ENCODE measurements at places on chromosomes 16 and 17.

GRCh38 chr17:72751746-72752145 is 340.7 kb downstream of the SLC39A11 start:
- no peak for DNase-seq

DNA sequence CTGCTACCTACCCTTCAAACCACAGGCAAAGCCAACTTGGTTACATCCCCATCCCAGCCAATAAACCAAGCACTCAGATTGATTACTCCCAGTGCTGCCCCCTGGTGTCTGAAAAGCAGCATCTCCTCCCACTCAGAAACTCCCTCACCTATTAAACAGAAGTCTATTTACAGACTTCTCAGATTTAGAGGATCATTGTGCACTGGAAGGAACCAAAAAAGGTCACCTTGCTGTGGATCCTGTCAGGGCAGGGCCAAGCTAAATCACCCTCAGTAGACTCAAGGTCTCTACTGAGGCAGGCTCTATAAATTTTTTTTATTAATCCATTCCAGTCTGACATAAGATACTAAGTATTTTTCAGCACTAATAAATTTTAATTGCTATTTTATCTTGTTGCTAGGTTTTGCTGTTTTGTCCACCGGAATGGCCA is 17.6 kb downstream of the HIGD1B start:
- peak; percentile 48 for DNase-seq

GRCh38 chr16:17753434-17753833 is 282.7 kb upstream of the XYLT1 start:
- DNase-seq, result no peak

DNA sequence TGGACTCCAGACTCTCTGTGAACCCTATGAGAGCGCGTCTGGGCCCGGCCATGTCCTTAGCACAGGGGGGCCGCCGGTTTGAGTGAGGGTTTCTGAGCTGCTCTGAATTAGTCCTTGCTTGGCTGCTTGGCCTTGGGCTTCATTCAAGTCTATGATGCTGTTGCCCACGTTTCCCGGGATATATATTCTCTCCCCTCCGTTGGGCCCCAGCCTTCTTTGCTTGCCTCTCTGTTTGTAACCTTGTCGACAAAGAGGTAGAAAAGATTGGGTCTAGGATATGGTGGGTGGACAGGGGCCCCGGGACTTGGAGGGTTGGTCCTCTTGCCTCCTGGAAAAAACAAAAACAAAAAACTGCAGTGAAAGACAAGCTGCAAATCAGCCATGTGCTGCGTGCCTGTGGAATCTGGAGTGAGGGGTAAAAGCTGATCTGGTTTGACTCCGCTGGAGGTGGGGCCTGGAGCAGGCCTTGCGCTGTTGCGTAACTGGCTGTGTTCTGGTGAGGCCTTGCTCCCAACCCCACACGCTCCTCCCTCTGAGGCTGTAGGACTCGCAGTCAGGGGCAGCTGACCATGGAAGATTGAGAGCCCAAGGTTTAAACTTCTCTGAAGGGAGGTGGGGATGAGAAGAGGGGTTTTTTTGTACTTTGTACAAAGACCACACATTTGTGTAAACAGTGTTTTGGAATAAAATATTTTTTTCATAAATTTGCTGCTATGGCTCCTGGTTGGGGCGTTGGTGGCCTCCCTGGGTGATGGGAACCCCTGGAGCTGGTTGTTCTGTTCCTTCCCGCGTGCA is 23.1 kb downstream of the STAT5A start:
- peak; percentile 87 for DNase-seq

DNA sequence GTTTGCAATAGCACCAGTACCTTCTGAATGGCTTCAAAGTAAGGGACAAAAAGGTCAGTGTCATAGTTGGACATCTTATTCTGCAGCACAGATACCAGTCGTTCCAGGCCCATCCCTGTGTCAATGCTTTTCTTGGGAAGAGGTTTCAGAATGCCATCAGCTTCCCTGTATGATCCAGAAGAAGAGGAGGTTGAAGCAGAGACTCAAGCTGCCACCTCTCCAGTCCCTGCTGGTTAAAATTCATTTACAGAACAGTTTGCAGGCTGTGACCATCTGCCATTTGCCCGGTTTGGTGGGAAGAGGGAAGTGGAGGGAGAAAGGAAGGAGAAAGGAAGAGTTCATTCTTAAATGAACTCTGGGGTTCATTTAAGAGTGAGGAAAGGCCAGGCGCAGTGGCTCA is 18.4 kb upstream of the EXOSC6 start:
- no peak for DNase-seq

DNA sequence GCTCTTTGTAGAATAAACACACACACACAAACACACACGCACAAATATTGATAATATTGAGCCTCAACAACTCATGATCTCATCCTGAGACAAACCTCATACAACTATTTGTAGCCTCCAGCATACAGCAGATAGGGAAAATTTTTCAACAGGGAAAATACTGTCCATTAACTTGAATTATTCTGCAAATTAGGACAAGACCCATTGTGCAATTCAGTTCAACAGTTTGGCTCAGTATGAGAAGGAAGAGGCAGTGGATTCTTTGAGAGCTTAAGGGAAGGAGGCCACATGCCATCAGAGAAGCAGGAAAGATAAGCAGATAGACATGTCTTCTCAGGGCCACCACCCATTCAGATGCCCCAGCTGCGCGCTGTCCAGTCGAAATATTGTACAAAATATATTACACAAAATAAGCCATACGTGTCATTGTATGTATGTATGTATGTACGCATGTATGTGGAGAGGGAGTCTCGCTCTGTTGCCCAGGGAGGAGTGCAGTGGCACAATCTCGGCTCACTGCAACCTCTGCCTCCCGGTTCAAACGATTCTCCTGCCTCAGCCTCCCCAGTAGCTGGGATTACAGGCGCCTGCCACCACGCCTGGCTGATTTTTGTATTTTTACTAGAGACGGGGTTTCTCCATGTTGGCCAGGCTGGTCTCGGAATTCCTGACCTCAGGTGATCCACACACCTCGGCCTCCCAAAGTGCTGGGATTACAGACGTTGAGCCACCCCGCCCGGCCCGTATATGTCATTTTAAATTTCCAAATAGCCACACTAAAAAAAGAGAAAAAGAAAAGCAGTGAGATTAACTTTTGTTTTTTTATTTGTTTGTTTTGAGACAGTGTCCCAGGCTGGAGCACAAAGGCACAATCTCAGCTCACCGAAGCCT is 1.8 kb downstream of the ZC3H7A start:
- DNase-seq, result no peak

GRCh38 chr17:42895185-42895555 is 5.4 kb upstream of the G6PC1 start:
- no peak for DNase-seq

DNA sequence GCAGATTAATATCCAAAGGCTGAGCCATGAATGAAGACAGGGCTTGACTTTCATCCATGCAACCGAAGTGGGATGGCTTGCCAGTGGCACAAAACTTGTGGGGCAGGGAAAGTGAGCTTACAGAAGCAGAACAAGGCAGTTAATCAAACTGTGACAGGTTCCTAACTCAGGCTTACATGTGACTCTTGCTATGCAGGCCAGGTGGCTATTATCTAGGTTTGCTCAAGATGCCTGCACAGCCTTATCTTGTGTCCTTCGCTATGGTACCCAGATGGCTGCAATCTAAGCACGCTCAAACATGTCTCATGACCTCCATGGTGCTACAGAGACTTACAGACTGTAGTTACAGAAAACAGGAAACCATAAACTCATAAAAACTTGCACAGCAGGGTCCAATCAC is 8.6 kb upstream of the DNAH9 start:
- no peak for DNase-seq

GRCh38 chr16:57335366-57335765 is 23.2 kb upstream of the CCL22 start:
- DNase-seq, result no peak

- no peak for DNase-seq
Measured at GRCh38 chr16:52316241-52316640, 230.7 kb downstream of the TOX3 start.

DNA sequence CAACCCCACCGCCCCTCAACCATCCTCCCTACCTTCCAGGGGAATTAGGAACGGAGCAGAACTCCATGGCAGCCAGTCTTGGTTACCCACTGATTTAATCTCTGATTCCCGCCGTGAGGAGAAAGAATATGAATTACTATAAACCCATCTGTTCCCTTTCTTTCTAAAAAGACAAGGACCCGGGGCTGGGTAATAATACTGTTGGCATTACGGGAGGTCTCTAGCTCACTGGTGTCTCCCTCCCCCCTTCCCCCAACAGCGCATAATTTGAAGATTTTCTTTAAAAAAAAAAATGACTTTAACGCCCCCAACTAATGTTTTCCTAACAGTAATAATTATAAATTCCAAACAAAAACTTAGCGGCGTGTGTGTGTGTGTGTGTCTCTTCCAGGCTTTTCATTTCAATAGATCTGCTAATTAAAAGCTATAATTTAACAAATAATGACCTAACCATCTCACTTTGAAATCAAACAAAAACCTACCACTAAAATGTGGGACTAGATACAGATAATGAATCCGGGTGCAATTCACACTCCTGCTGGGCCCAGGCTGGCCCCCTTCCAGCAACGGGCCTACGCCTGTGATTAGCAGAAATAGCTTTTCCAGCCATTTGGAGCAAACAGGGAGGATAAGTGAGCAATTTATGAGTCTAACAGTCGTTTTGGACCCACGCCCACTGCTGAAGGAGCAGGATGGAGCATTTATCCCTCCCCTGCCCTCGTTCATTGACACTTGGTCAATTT is 18.2 kb upstream of the BHLHA9 start:
- DNase-seq, result no peak

- DNase-seq, result no peak
Measured at GRCh38 chr16:58025351-58026138, at the start of gene MMP15. Gene MMP15, plus strand, starts transcription at chr16:58025754. Its CDS starts 597 bp downstream, at chr16:58026351.

- no peak for DNase-seq
Measured at GRCh38 chr17:80561541-80562114, 17.0 kb downstream of the RPTOR start.

GRCh38 chr17:64092952-64093451 is 36.9 kb downstream of the ERN1 start:
- no peak for DNase-seq

DNA sequence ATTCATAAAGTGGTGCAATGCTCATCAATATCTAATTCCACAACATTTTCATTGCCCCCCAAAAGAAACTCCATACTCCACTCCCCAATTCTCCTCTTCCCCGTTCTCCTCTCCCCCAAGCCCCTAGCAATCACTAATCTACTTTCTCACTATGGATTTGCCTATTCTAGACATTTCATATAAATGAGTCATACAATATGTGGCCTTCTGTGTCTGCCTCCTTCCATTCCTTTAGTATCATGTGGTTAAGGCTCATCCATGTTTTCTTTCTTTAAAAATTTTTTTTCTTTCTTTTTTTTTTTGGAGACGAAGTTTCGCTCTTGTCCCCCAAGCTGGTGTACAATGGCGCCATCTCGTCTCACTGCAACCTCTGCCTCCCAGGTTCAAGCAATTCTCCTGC is 56.3 kb upstream of the HAS3 start:
- DNase-seq, result no peak

DNA sequence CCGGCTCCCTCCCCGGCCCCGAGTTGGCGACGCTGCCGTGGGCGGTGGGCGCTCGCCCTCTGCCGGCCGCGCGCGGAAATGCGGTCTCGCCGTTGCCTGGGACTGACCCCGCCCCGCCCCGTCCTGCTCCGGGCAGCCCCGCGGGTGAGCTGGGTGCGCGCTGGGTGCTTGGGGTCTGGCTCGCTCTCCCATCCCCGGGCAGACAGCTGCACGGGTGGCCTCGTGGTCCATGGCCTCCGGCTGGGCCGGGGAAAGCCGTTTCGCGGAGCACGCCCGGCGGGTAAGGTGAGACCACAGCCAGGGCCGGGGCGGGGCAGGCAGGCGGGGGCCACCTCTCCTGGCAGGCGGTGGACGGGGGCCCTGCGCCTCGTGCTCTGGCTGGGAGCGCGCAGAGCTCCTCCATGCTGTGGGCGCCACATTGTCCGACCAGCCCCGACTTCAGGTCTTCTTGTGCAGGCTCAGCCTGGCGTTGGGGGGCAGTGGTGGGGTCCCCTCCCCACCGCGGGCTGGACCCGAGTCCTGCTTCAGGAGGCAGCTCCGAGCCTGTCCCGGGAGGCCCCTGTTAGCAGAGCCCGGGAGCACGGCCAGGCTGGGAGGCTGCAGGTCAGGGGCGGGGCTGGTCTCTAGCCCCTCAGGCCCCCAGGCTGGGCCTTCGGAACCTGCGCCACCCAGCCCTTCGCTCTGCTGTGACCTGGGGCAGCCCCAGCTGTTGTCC is 7.0 kb upstream of the C1QTNF8 start:
- no peak for DNase-seq

DNA sequence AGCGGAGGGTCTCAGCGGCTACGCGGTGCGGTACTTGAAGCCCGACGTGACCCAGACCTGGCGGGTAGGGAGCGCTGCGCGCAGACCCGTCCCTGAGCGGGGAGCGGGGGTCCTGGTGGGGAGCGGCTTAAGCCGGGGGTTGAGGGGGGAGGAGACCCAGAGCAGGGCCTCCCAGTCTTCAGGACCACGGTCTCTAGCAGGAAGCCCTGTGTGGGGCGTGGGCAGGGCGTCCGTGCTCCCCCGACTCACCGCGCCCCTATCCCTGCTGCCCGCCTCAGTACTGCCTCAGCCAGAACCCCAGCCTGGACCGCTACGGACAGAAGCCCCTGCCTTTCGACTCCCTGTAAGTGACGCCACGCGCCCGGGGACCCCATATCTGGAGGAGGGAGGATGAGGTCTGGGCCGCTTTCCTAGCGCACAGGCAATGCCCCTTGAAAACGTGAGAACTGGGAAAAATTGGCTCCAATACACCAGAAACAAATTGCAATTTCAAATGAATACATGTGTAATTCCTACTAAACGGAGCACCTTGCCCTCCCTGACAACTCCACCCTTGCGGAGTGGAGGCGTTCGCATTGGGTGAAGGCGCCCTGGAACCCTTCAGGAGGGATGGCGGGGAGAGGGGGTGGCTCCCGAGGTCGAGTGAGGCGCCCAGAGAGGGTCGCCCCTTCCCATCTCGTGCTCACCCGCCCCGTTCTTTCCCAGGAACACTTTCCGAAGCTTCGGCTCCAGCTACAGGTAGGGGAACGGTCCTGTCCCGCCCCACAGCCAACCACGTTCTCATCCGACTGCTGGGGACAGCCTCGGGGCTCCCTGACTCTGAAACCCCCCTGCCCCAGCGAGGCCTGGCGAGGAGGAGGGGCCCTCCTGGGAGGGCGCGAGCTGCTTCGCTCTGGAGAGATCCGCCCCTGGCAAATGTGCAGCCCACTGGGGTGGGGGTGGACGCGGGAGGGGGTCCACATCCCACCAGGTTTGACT is 14.6 kb upstream of the CNGB1 start:
- no peak for DNase-seq

GRCh38 chr17:77528516-77529327 is 388.0 kb downstream of the SEC14L1 start:
- peak; percentile 53 for DNase-seq

GRCh38 chr17:41619036-41619926 is 5.1 kb downstream of the KRT17 start:
- DNase-seq, result no peak

- DNase-seq, result no peak
Measured at GRCh38 chr17:58273453-58274104, 7.2 kb downstream of the MPO start.

- DNase-seq, result no peak
Measured at GRCh38 chr17:50266384-50267073, 7.7 kb upstream of the TMEM92 start.

Measured in left renal cortex interstitium (tissue), 4 donors.